ENCODE measurements at places on chromosomes 5 and 9.

GRCh38 chr5:80414113-80414512 lies 6.2 kb downstream of the ZFYVE16 start:
- DNase-seq, result no peak

DNA sequence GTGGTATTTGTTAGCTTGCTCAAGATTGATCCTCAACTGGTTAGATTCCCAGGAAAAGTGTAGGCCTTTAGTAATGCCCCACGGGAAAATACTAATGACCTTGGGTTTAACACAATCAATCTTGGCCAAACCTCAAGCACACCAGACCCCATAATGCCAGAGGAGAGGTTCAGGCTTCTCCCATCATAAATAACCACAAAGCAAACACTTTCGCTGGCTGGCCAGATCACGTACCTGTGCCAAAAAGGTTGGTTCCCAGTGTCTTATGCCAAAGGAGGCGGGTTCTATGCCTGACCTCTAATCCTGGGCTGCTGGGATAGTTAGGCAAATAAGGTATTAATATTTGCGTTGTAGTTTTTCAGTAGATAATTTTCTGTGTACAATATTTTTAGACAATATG lies 379.2 kb upstream of the CDH18 start:
- no peak for DNase-seq

DNA sequence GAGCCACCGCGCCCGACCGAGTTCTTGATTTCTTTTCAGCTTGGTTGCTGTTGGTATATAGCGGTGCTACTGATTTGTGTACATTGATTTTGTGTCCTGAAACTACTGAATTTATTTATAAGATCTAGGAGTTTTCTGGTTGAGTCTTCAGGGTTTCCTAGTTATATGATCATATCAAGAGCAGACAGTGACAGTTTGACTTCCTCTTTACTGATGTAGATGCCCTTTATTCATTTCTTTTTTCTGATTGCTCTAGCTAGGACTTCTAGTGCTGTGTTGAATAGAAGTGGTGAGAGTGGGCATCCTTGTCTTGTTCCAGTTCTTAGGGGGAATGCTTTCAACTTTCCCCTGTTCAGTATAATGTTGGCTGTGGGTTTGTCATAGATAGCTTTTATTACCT lies 17.4 kb upstream of the LRRC19 start:
- DNase-seq, result no peak

DNA sequence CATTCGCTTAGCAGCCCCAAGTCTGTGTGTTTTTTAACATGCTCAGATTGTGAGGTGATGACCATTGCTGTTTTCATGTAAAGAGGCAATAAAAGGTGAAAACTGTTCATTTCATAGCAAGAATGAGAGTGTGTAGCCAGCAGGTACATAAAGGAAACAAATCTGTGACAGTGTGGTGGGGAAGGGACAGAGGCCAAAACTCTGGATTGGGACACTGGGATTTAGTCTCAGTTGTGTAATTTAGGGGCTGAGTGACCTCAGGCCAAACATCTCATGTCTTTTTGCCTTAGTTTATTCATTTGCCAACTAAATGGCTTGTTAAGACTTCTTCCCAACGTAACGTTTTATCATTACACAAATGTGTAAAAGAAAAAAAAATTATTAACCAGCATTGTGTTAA lies 47.0 kb downstream of the KCNN2 start:
- DNase-seq, result no peak

GRCh38 chr5:80600943-80601693 lies 31.0 kb upstream of the ANKRD34B start:
- DNase-seq, result no peak

DNA sequence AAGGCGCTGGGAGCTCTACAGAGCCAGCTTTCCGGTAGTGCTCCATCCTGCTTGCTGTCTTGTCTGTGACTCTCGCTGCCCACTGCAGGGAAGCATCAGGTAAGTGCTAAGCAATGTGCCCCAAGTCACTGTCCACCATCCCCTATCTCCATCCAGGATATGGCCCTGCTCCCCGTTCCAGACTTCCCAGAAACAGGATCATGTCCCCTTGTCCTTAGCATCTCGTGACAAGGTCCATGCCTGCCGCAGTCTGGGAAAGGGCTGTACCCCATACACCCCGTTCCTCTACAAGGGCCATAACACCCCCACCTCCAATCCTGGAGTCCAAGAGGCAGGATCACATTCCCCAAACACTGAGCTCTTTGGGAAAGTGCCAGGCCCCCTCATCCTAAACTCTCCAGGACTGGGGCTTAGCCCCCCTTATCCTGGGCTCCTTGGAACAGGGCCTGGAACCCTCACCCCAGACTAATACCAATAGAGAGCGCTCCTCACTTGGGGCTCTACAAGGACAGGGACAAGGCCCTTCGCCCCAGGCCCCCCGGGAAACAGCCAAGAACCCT lies 566 bp downstream of the RPP25L start:
- DNase-seq, result no peak

GRCh38 chr5:31350395-31350794 lies 156.9 kb downstream of the CDH6 start:
- DNase-seq, result no peak

GRCh38 chr5:113612060-113612496 lies 98.6 kb downstream of the YTHDC2 start:
- peak; percentile 35 for DNase-seq

DNA sequence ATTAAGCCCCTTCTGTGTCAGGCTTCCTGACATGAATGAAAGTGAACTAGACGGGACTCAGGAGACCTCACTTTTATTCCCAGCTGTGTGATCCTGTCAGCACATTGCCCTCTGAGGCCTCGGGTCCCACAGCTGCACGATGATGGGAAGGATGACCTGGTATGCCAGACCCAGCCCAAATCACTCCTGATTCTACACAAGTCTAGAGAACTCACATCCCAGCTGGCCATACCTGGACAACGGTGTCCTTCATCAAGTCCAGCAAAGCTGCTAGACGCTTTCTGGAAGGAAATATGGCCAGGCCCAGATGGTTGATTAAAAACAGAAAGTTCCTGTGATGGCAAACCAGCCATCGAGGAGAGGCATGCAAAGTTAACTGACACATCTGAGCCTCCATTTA lies 118.0 kb upstream of the FSTL4 start:
- DNase-seq, result no peak

GRCh38 chr5:32589416-32589815 lies 4.1 kb downstream of the SUB1 start:
- DNase-seq, result no peak

DNA sequence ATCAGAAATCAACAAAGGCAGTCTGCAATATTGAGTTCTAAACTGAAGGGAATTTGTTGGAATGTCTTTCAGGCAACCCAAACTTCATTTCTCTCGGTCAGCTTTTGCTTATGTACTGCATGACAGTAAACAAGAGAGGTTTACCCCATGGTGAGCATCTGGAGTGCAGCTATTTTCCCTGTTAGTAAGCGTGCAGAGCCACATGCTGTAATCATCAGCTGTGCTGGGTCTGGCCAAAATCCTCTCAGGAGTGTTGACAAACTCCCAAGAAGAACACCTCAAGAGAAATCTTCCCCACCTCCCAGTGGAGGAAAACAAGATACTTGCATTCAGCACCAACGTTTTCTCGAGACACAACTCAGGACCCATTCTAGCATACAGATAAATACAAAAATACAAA lies 83.6 kb upstream of the ADAMTSL1 start:
- no peak for DNase-seq

DNA sequence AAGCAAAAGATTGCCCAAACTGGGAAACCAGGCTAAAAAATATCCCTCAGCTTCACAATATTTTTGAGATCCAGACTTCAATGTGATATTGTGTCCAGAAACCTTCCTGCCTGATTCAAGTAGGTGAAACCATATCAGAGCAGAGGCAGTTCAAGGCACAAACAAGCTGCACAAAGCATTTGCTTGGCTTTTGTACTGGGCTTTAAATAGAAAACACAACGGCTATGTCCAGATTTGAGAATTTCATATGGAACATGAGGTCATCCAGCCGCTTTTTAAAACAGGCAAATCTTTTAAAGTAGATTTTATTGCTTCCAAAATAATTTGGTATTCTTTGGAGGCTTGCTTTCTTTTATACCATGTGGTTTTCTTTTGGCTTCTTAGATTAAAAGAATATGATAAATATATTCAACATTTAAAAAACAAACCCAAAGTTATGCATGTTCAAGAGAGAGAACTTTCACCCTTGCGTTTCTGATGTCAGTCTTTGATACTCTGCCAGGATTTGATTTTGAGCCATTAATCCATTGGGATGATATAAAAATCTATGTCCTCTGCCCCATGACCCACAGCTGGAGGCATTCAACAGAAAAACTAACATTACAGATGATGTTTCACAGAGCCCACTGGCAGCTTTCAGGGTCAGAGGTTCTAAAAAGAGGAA lies 29.0 kb upstream of the CCDC112 start:
- DNase-seq, result no peak

GRCh38 chr5:68047035-68047434 lies 168.5 kb upstream of the PIK3R1 start:
- DNase-seq, result no peak

DNA sequence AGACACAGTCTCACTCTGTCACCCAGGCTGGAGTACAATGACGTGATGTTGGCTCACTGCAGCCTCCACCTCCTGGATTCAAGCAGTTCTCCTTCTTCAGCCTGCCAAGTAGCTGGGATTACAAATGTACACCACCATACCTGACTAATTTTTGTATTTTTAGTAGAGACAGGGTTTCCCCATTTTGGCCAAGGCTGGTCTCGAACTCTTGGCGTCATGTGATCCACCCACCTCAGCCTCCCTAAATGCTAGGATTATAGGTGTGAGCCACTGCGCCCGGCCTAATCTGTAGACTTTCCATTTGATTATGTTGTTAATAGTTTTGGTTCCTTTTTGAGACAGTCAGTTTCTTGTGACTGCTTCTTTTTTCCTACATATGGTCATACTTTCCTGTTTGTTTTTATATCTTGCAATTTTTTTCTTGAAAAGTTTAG lies 31.0 kb downstream of the MTREX start:
- DNase-seq, result no peak

DNA sequence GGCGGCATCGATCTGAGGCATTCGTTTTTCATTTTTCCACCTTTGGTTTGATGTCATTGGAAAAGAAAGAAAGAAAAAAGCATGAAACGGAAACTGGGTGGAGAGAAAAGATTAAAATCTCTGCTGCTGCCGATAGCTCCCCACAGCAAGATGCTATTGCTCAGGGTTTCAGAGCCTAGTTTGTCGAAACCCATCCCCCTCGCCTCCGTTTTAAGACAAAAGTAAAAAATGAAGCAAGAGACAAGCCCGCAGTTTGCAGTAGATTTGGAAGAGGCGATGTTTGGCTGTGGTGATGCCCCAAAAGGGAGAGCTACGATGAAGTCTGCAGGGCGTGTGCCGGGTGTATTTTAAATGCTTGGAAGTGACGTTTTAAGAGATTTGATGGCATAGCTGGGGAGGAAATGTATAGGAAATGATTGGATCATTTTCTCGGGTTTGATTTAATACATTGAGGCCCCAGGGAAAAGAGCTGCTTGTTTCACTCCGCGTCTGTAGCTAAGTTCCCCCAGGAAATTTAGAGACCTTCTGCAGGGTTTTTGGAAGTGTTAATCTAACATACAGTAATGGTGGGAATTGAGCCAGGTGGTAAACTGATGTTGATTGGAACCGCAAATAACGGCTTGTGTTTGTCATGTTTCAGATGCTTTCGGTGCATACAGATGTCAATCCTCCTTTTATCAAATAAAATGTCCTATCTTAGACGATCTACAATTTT lies 909 bp downstream of the NDFIP1 start:
- DNase-seq, result peak; percentile 9

- DNase-seq, result no peak
Measured at GRCh38 chr9:16532272-16532671, 338.2 kb downstream of the BNC2 start.

- no peak for DNase-seq
Measured at GRCh38 chr5:40568548-40568947, 111.2 kb upstream of the PTGER4 start.

DNA sequence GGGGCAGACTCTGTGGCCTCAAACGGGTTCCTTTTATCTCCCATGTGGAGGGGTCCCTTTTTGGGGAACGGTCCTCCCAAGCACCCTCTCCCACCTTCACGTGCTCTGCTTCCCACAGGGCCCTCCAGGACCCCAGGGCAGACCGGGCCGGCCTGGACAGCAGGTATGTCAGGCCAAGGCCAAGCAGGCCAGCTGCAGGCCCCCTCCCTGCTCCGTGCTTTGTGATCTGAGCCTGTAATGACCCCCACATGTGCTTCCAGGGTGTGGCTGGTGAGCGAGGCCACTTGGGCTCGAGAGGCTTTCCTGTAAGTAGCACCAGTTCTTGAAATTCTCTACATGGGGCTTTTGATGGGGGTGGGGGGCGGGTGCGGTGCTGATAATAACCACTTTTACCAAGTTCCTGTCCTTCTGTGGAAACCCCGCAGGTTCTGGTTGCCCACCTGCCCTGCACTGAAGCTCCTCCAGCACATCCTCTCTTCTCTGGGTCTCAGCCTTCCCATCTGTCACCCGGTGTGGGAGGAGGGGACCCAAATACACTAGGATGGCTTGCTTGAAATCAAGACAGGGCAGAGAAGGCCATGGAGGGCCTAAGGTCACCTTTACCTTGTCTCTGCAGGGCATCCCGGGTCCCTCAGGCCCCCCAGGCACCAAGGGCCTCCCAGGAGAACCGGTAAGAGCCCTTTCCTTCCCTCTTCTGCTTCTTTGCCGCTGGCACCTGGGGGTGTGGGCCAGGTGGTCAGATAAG lies 57.9 kb upstream of the ORM1 start:
- no peak for DNase-seq

DNA sequence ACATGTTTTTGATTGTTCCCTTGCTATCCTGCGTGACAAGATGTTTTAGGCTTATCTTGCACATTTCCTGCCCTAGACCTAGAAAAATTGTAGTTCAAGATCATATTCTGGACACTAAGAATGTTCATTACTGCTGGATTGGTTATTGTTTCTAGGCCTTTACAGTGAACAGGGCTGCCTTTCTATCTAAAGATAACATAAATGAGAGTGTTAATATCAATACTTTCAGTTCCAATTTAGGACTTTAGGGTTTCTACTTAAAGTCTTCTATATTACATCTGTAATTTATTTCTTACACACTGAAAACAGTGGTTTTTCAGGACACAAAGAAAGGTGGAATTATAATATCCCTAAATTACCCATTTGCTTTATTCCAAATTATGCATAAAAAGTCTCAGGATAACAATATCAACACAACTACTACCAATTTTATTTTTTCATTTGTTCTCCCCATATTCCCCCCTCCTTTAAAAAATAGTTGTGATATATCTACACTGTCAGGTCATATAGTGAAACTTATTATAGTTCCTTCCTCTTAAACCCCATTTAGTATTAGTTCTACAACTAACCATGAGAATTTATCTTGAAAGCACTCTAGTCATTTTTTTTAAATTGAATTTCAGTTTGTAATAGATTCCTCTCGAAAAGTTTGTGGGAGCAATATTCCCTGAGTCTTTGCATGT lies 293.9 kb upstream of the RIOK2 start:
- DNase-seq, result no peak

DNA sequence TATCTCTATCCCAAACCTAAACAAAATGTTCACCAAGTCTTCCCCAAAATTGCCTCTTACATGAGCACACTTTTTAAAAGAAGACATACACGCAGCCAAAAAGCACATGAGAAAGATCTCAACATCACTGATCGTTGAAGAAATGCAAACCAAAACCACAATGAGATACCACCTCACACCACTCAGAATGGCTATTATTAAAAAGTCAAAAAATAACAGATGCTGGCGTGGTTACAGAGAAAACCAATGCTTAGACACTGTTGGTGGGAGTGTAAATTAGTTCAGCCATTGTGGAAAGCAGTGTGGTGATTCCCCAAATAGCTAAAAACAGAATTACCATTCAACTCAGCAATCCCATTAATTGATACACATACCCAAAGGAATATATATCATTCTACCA lies 83.8 kb downstream of the SEMA5A start:
- no peak for DNase-seq

All from A549 (cell line).